Stimulated activated CD8-positive, alpha-beta memory T cell treated with anti-CD3 and anti-CD28 coated beads, Interleukin-7, amount 100 ng/mL, for 48 hours (primary cell): ENCODE measurements at places on chromosomes 1 and 21.

- DNase-seq: no peak
Measured at GRCh38 chr1:200923601-200924000, 28.9 kb downstream of the INAVA start.

GRCh38 chr1:225757927-225758656, 19.5 kb upstream of the SRP9 start:
- DNase-seq: no peak

GRCh38 chr1:245406426-245406825, 251.6 kb downstream of the KIF26B start:
- no peak for DNase-seq

- no peak for DNase-seq
Measured at GRCh38 chr1:209778102-209778501, 6.3 kb downstream of the C1orf74 start.

GRCh38 chr1:226722240-226722900, 16.7 kb downstream of the ITPKB start:
- DNase-seq: no peak

GRCh38 chr1:229094476-229095311, 176.2 kb upstream of the RAB4A start:
- DNase-seq: no peak

DNA sequence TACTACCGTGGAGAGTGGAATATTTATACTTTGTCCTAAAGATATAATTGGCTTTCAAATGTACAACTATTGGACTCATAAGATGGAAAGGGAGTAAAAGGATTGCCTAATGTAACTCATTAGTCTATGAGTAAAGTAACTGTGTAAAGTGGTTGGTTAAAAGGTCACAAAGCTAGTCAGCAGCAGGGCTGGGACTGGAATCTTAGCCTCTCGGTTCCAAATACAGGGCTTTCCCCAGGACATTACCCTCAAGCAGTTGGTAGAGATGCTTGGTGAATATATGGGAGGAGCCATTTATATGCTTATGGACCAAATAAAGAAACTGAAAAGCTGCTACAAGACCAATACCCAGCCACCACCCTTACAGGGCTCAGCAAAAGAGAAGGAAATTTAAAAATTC, 283.7 kb downstream of the HLX start:
- no peak for DNase-seq

- no peak for DNase-seq
Measured at GRCh38 chr1:78833491-78833890, 173.0 kb downstream of the ADGRL4 start.

- DNase-seq: no peak
Measured at GRCh38 chr1:180255536-180256340, 25.7 kb downstream of the LHX4 start.

DNA sequence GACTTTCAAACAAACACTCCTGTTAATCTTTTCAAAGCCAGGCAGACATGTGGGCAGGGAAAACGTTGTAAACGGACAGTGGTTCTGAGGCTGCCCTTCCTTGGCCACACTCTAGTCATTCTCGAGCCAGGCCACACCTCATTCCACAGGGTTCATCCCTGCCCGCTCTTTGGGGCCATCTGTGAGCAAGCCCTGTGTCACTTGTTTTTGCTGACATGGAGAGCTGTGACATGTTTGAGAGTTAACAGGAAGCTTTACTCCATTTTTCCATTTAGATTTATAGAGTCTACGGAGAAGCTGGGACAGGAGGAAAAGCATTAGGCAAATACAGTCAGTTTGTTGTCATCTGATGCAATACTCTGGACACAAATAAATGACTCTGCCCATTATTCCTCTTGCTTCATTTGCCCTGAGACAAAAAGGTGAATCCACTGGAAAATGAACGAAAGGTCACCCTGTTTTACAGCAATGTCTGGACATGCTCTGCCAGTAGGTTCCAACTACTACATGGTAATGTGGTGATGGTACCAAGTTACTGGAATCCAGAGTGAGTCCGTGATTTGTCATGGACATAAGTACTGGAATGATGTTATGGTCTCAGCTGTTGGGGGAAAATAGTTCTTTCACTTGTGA, 126.9 kb downstream of the CLIC6 start:
- no peak for DNase-seq

DNA sequence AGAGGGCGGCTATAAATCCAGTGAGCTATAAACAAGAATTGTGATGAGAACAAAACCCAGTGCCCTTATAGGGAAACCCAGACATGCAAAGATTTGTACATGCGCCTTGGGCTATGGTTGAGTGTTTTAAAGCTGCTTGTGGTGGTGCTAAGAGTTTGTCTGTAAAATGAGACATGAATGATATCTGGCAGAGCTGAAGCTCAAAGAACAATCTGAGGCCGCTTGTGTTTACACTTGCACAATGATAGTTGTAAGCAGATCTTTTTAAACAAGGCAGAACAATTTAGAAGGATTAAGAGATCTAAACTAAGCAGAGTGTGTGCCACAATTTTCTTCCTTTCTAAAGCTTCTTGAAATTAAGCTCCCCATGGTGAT, 80.4 kb upstream of the ADAMTS5 start:
- DNase-seq: no peak
